Breast epithelium (tissue), 4 donors: ENCODE measurements at places on chromosomes 7 and 10.

- no peak for DNase-seq
Measured at GRCh38 chr7:129778770-129779601, 167.5 kb downstream of the NRF1 start.

GRCh38 chr7:90816511-90817142 lies 220.5 kb downstream of the CDK14 start:
- DNase-seq = no peak

GRCh38 chr7:17046666-17047065 lies 164.9 kb upstream of the AGR3 start:
- peak; percentile 40 for DNase-seq

DNA sequence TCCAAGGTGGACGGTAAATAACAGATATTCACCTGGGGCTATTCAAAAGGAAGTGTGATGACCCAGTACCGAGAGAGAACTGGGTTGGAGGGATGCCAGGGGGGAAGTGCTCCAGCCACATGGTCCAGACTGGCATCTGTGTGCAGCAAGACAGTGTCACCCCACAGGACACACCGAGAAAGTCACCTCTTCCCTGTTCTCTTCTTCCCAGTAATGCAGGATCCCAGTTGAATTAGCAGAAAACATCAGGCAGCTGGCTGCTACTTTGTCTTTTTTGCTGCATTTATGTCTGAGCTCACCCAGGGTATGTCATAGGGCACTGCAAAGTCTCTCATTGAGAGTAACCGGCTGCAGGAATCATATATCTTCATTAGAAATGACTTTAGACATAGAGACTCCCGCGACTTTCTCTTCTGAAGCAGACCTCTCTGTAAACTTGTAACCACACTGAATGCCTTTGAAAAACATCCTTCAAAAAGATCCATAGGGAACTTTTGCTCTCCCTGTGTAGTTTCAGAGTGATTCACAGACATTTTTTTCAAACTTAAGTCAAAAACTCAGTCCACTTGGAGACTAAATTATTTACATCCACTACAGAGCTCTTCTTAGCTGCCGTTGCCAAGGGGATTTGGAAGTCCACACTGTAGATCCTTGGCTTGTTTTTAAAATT lies 609.0 kb upstream of the DPP6 start:
- DNase-seq = no peak

GRCh38 chr7:151306860-151307259 lies 34.8 kb upstream of the NUB1 start:
- DNase-seq = no peak

GRCh38 chr10:69408318-69409175 lies 8.2 kb downstream of the TACR2 start:
- peak; percentile 94 for DNase-seq

DNA sequence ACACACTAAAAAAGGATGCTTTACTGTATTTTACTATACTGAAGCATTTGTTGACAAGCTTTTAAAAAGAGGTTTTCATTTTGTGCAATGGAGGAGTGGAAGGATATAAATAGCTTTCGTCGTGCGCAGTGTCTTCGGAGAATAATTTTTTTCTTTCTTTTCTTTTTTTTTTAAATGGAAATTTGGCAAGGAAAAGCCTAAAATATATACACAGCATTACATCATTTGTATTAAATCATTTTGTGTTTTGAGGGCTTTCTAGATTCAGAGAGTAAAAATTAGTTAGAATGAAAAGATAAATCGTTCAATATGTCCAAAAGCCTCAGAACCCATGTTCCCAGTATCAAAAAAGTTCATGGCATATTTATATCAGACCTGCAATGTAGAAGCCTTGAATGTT lies 150.2 kb upstream of the FERD3L start:
- no peak for DNase-seq

GRCh38 chr10:25506821-25507335 lies 332.1 kb downstream of the GPR158 start:
- DNase-seq = no peak

GRCh38 chr10:86360657-86361056 lies 5.9 kb downstream of the GRID1 start:
- DNase-seq = no peak

GRCh38 chr7:25765110-25765655 lies 386.8 kb upstream of the NFE2L3 start:
- no peak for DNase-seq

GRCh38 chr10:44362866-44363711 lies 21.8 kb downstream of the CXCL12 start:
- DNase-seq = no peak

DNA sequence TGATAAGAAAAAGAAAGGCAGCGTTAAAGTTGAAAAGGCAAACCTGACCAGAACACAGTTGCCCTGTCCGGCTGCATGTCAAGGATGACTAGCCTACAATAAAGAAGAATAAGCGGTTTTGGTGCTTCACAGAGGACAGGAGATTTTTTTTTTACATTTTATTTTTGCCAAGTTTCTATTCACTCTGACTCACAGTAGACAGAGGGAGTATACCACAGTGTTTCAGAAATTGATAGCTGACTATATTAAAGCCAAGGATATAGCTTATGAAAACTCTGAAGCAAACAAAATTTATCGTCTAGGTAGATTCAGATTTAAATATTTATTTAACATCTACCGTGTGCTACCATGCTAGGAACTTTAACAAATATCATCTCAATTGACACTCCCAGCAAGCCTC lies 16.9 kb upstream of the POLR1F start:
- no peak for DNase-seq

DNA sequence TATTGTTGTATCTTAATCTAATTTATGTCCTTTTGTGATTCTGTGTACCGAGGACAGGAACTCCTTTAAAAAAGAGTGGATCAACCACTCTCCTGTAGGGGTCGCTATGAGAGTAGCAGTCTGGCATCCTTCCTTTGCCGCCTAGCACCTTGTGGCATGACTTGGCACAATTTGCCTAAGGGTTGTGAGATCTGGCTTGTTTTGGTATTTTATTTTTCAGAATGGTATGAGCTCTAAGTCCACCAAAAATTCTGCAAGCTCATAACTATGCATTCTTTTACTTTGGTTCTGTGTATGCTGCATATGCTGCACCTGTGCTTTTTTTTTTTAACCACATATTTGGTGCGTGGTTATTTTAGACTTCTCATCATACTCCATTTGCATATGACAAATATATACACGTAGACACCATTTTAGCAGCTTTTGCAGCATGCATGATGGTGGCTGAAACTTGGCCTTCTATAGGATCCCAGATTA lies 112.8 kb downstream of the CDK14 start:
- DNase-seq = no peak

GRCh38 chr7:140349144-140349771 lies 49.1 kb downstream of the SLC37A3 start:
- no peak for DNase-seq

DNA sequence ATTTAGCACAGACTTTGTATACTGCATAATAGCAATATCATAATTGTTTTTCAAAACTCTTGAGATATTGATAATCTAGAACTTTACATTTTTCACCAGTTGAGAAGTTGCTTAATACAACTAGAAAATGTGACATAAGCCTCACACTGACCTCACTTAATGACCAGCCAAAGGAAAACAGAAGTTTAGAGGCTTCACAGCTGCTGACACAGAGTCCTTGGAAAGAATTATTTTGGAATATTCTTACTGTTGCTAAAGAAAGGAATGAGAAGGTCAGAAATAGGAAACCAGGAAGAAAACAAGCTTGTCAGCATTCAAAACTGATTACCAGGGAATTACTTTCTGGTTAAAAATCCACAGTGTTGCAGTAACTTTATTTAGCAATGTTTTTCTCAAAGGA lies 35.5 kb upstream of the WASL start:
- DNase-seq = no peak

DNA sequence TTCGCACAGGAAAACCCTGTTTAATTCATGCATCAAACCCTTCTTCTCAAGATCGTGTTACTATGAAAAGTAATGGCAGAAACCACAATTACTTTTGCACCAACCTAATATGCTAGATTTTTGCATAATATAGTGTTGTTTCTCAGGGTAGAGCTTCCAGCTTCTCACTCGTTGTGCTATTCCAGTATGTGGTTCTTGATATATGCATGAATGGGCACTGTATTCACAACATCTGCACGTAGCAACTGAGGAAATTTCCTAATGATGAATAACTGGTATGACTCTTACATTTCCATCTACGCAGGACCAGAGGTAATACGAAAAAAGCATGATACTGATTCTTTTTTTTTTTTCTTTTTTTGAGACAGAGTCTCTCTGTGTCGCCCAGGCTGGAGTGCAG lies 326.6 kb upstream of the GALNT17 start:
- no peak for DNase-seq

DNA sequence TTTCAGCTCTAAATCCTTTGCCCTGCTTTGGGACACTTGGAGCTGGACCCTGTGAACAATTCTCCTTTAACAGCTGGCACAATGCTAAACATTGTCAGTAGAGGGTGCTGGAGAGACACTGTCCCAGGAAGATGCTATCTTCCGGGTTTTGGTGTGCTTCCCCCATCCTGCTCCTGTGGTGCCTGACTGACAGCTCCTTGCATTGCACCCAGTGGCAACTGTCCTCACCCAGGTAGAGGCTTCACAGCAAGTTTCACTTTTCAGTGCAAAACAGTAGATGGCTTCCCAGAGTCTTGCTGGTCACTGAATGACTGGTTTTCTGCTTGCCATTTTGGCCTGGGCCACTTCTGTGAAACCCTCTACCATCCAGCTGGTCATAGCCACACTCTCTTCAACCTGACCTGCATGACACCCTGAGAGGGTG lies 77.3 kb downstream of the CDC14C start:
- no peak for DNase-seq

GRCh38 chr10:58813573-58813972 lies 300.9 kb downstream of the BICC1 start:
- no peak for DNase-seq

- DNase-seq = no peak
Measured at GRCh38 chr10:34729619-34730018, 85.5 kb downstream of the PARD3 start.

DNA sequence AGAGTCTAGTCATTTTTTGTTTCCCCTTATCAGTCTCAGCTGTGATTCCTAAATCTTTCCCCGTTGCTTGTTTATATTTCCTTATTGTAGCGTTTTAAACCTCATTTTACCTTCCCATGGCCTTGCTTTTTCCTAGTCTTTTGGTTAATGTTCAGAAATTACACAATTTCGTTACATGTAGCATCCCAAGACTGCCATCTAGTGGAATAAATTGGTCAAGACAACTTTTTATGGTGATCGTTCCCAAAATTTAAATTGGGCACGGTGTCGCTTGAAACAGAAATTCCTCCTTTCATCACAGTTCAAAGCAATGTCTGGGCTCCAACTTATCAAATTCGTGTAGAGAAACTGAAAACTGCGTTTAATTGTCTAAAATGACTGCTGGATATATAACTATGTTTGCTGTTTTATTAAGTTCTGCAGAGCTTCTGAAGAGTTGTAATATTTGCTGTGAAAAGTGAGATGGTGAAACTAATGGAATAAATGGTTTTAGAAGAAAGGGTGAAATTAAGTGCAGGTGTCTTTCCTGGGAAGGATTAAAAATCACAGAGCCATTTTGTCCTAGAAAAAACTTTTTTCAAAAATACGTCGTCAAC lies 370.2 kb downstream of the PHF14 start:
- no peak for DNase-seq

- DNase-seq = peak; percentile 47
Measured at GRCh38 chr7:44073664-44074348, 8.4 kb upstream of the PGAM2 start.

- no peak for DNase-seq
Measured at GRCh38 chr7:127758105-127758504, 106.1 kb downstream of the SND1 start.

DNA sequence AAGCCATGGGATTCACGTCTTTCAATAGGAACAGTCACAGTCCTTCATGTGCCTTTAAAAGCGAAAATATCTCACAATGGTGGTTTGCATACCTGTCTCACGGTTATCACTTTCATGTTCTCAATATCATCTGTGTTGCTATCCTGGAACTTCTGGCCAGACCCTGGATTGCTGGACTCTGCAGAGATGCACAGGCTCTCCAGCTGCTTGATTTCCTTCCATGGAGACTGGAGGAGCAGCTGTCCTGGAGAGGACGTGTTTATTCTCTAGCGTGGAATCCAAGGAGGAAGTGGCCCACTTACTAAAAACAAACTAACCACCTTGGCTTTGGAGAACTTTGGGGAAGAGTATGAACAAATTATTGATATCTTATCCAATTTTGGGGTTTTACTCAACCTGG lies 16.5 kb downstream of the BTBD16 start:
- DNase-seq = no peak

GRCh38 chr7:154299736-154300135 lies 247.5 kb downstream of the DPP6 start:
- no peak for DNase-seq

DNA sequence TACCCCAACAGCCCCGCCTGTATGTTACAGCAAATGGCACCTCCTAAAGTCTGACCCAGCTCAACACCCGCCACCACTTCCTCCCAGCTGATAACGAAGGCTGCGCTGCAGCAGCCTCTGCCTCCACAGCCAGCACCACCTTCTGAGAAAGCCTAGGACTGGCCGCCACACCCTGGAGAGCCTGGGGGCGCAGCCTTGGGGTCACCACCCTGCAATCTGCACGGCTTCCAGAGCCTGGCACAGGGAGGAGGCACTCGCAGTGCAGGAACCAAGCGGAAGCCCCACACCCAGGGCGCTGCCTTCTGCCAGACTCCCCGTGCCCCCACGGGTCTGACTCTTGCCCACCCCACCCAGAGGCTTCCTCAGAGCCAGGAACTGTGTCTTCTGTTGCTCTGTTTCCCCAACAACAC lies 112.5 kb downstream of the MAD1L1 start:
- no peak for DNase-seq

DNA sequence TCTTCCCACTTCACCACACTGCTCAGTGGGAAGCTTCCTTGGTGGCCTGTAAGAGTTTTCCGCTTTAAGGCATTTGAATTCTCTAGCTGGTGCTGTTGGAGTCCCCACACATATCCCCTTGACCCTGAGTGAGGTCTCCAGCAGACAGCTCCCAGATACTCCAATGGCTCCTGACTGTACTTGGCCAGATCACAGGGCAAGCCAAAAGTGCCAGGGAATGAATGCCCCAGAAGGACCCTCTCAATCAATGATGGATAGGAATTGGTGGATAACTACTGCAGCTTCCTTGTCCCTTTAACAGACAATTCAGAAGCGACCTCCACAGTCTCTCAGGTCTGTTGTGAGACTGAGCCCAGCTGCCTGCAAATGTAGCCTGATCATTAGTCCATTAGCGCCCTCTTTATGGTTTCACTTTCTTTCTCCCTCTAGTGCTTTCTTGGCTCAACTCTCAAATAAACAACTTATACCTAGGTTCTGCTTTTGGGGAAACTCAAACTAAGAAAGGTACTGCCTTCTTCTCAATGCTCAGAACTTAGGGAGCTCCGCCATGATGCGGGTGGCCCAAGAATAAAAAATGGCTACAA lies 283.0 kb downstream of the TCF7L2 start:
- DNase-seq = no peak

- no peak for DNase-seq
Measured at GRCh38 chr7:30475580-30475979, 3.0 kb downstream of the NOD1 start.

- DNase-seq = no peak
Measured at GRCh38 chr10:14531974-14532373, 201.2 kb upstream of the FRMD4A start.

- DNase-seq = no peak
Measured at GRCh38 chr10:103493362-103493915, at the start of gene NEURL1. Gene NEURL1, plus strand, starts transcription at chr10:103493705. Its CDS starts 683 bp downstream, at chr10:103494388.
